ENCODE measurements at places on chromosomes 3 and 15.

DNA sequence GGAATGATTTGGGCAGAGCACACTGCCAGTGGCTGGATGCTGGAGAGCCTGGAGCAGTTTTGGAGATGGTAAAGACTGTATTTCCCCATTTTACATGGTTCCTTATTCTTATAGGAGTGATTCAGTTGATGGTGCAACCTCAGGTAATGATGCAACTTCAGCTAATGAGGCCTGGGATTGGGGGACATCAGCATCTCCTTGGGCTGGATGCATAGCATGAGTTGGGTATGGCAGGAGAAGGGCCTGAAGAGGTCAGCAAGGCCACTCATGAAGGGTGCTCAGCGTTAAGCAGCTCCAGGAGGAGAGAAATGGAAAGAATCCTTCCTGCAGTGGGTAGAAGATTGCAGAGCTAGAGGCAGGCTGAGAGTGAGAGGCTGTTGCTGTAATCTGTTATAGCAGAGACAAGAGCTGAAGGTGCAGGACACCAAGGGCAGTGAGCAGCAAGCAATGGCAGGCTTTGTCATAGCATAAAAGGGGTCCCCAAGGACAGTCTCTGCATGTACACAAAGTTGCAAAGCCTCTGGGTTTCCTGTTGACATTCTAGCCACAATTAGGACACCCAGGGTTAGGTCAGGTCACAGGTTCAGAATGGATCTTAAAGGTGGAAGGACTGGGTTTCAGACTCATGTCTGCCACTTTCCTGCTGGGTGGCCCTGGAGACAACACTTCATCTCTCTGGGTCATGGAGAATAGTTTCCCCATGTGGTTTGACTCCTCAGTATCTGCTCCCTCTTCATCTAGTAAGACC lies 29.5 kb upstream of the SNRK start:
- no peak for DNase-seq

GRCh38 chr15:68951813-68952212 lies 21.5 kb downstream of the SPESP1 start:
- DNase-seq: no peak

- no peak for DNase-seq
Observed at GRCh38 chr3:43894176-43895049, 203.7 kb downstream of the ABHD5 start.

- DNase-seq: no peak
Observed at GRCh38 chr3:64329037-64329436, 103.8 kb upstream of the PRICKLE2 start.

DNA sequence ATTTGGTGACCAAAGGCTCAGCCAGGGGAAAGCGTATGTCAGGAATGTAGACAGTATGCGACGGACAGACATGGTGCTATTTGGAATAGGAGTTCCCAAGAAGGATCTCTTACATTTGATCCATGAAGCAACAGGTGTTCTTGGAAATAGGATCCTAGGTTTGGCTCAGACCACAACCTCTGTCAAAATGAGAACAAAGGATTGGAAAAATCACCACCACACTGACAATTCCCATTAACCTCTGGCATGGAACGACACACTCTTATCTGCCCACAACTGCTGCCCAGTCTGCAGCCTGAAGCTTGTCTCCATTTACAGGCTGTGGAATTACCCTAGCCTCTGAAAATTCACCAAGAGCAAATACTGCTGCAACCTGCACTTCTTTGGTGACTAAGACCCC lies 33.6 kb upstream of the LRRN1 start:
- DNase-seq: no peak

GRCh38 chr3:5389057-5389456 lies 201.6 kb downstream of the EDEM1 start:
- no peak for DNase-seq

- no peak for DNase-seq
Observed at GRCh38 chr3:84108442-84108971, 850.3 kb upstream of the CADM2 start.

GRCh38 chr15:100343251-100343650 lies 1.5 kb upstream of the ADAMTS17 start:
- DNase-seq: no peak

DNA sequence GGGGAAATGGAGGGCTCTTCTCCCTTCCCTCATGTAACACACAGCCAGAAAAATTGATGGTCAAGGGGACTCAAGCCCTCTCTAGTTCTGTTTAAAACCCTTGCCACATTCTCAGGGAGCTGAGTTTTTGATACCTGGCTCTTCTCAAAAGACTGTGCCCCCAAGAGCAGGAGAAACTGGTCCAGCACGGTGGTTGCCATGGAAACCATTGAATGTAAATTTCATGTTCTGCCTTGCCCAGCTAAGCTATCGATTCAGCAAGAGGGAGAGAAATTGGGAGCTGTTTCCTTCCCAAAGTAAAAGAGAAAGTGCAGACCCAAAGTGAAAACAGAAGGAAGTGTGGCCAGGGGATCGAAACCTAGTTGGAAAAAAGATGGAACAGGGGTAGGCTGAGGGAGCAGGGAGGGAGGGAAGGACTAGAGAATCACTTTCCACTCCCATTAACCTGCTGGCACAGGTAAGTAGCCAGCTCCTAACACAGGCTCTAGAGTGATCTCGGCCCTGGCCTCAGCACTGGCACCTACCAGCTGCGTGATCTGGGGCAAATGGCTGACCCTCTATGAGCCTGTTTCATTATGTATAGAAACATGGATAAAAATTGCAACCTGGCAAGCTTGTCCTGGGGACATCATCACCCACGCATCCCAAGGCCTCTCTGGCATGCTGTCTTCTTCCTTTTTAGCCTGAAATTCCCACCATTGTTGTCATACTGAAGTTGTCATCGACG lies 140.9 kb downstream of the TPRA1 start:
- DNase-seq: no peak

GRCh38 chr3:175015056-175015635 lies 156.0 kb downstream of the NAALADL2 start:
- DNase-seq: no peak

- no peak for DNase-seq
Observed at GRCh38 chr3:100756441-100756840, 47.1 kb downstream of the TFG start.

- DNase-seq: no peak
Observed at GRCh38 chr3:188003188-188004171, 150.5 kb upstream of the LPP start.

- DNase-seq: no peak
Observed at GRCh38 chr3:192906940-192907339, 10.7 kb downstream of the MB21D2 start.

- no peak for DNase-seq
Observed at GRCh38 chr15:93358166-93359059, 269.4 kb upstream of the RGMA start.

DNA sequence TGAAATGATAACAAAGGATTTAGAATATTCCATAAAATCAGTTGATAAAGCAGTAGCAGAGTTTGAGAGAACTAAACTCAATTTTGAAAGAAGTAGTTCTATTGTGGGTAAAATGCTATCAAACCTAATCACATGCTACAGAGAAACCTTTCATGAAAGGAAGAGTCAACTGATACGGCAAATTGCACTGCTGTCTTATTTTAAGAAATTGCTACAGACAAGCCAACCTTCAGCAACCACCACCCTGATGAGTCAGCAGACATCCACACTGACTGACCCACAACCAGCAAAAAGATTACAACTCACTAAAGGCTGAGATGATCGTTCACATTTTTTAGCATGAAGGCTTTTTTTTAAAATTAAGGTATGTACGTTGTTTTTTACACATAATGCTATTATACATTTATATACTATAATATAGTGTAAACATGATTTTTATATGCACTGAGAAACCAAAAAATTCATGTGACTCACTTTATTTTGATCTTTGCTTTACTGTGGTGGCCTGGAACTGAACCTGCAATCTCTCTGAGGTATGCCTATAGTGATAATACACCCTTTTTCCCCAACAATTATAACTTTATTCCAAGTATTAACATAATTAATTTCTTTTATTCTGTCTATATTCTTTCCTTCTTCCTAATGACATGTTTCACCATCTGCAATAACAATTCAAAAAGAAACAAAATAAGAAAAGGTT lies 109.9 kb downstream of the TBC1D5 start:
- DNase-seq: no peak

DNA sequence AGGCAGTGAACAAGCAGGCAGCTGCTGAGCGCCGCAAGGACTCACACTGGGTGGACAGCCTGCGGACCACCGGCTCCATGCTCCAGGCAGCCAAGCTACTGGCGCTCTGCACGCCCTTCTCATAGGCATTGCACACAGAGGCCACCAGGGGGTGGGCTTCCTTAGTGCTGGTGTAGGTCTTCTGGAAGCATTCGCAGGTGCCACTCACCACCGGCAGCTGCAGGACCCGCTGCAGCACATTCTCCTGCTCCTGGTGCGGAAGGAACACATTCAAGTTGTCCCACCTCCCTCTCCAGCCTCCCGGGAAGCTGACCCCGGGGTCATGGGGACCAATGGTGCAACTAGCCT lies 6.0 kb downstream of the PLIN1 start:
- DNase-seq: no peak

DNA sequence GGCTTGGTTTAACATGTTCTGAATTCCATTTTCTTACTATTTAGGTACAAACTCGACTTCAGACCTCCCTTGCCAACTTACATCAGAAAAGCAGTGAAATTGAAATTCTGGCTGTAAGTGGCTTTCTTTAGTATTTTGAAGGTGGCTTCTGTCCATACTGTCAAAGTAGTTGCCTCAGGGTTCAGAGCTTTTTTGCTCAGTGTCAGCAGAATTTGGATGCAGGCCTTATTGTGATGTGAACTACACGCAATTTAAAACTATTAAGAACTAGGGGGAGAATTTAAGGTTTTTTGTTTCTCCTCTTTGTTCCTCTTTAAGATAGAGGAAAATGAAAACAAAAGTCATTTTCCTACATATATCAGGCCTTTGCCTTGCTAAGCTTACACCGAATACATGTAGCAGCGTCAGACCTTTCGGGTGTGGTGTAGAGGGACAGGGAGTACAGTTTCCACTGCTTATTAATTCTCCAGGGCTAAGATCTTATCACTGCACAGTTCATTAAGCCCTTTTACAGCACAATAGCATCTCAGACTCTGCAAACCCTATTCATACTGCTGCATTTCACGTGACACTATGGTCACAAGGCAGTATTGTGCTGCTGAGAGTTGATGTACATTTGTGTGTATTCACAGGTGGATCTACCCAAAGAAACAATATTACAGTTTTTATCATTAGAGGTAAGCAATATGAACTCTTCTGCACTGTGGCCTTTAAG lies 6.7 kb downstream of the SRP14 start:
- no peak for DNase-seq

DNA sequence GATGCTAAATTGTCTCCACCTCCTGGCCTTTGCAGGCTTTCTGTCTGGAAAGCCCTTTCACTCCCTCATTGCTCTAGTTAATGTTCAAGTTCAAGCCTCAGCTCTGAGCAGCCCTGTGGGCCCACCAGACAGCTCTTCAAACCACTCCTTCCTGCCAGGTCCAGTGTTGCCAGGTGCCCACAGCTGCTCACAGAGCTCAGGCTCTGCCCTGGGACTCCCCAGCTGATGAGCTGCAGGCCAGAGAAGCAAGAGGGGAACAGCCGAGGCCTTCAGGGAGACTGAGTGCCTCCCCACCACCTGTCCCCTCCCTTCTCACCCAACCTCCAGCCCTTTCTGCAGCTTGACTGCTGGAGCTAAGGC lies 1.3 kb upstream of the ZBTB47 start:
- no peak for DNase-seq

DNA sequence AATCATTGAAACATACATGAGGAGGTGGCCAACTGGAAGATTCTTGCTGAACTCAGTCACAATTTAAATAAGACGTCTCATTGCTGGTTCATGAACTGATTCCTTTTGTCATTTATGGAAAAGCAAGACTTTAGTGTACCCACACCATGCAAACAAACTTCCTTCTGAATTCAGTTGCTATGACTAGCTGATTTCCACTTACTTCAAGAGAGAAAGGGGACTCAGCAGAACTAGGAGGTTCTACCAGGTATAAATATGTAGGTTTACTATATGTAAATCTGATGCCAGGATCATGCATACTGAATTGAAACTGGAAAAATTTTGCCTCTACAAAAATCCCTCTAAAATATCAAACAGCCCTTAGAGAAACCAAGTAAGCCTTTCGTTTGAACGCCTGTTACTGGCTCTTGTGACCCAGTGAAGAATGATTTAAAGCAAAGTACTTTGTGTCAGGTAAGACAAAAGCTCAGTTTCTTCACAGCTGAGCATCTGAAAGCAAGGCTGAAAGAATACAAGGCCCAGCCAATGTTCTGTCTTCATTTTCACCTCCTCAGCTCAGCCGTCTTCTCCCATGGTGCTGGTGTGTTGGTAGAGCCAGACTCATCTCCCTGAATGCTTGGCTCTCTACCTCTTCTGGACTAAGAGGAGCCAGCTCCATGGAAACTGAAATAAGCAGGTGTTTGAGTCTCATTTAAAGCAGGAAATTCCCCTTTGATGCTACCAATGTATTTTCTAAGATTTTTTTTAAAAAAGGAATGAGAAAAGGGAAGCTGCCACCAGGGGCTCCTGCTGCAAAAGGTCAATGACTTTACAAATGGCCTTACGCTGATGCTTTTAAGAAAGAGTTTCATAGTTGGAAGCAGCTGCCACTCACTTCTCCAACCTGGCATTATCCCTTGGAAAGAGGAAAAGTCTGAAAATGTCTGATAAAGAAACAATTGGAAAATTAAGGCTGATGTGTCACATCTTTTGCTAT lies 301.6 kb downstream of the EFHB start:
- no peak for DNase-seq

DNA sequence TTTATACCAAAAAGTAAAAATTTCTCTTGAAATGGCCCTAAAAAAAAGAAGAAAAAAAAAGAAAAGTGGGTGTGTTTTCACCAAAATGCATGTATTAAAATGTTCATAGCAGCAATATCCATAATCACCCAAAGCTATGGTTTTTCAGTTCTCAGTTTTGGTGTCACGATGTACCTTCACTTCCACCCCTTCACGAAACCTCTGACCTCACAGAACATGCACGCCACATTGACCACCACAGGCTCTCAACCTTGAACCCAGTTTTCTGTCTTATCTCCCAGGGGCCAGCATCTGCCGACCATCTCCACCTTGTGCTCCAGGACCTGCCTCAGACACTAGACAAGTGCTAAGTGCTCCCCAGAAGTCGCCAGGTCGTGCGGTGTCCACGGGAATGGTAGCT lies 30.4 kb downstream of the COLQ start:
- no peak for DNase-seq

- no peak for DNase-seq
Observed at GRCh38 chr3:124885466-124886167, 1.5 kb downstream of the ITGB5 start.

DNA sequence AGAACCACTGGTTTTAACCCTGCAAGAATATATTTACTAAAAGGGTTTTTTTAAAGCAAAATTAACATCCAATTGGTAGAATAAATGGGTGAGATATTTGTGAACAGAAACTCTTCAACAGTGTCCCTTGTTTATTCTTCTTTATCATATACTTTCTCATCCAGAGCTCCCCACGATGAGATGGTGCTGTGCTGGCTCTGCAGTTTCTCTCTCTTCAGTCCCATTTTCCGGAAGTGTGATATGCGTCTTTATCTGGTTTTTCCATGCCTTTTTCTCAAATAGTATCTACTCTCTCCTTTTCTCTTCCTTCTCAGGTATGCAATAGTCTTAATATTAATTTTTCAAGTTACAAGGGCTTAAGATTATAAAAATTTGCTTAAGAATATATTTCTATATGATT lies 1.5 kb downstream of the EAF2 start:
- DNase-seq: no peak

Data from stimulated activated CD8-positive, alpha-beta memory T cell treated with anti-CD3 and anti-CD28 coated beads, Interleukin-4, amount 100 ng/mL, for 1 hour (primary cell).